ENCODE measurements at places on chromosomes 4 and X.
A peak's percentile ranks its signal among the peaks of the same experiment; 100 is the strongest.

- DNase-seq, result peak; percentile 74
Observed at GRCh38 chr4:78864405-78865024, 74.7 kb downstream of the PAQR3 start.

DNA sequence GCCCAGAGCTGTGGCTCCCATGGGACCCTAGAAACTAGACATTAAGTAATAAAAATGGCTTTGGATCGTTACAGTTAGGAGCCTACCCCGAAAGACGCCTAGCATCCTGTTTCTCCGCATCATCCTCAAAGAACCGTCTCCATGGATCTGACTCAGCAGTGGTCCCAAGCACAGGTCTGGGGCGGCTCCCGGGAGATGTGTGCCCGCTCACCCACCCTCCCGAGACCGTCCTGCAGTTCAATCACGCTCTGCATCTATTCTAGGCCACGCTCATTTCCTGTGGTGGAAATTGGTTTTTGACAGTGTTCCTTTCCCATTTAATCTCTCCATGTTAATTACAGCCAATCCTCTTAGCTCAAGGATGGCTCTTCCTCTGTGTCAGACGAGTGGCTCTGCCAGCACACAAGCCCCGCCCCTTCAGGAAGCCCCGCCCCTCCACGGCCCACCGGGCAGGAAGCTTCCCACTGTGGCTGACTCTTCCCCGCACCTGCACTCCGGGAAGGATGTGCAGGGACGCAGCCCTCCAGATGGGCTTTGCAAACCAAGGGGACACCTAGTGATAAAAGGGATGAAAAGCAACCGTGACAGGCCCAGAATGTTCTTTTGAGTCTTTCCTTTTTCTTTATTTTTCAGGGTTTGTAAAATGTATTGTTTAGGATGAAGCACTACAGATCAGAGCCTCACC, 34.5 kb upstream of the HELT start:
- DNase-seq, result peak; percentile 34

- DNase-seq, result peak; percentile 38
Observed at GRCh38 chr4:139950568-139950967, 203.4 kb downstream of the MAML3 start.

DNA sequence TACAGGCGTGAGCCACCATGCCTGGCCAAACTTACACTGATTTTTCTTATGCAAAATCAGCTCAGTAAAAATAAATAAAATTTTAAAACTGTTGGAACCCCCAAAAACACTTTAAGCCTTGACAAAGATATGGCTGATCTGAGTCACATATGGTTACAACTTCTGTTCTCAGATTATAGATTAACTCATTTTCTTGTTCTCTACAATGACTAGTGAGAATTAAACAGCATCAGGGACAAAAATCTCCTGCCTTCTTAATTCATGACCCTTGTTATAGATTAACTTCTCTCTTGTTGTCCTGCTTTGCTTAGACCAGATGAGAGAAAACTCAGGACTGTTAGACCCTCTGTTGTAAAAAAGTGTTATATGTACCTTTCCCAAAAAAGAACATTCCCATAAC, 24.2 kb upstream of the EXOC1L start:
- no peak for DNase-seq

GRCh38 chr4:42404001-42404400, 6.7 kb downstream of the SHISA3 start:
- no peak for DNase-seq

Data from EL (cell line).